Cardiac muscle cell (in vitro differentiated cells and primary cell): ENCODE measurements at places on chromosomes 3 and 15.
A peak's percentile ranks its signal among the peaks of the same experiment; 100 is the strongest.

DNA sequence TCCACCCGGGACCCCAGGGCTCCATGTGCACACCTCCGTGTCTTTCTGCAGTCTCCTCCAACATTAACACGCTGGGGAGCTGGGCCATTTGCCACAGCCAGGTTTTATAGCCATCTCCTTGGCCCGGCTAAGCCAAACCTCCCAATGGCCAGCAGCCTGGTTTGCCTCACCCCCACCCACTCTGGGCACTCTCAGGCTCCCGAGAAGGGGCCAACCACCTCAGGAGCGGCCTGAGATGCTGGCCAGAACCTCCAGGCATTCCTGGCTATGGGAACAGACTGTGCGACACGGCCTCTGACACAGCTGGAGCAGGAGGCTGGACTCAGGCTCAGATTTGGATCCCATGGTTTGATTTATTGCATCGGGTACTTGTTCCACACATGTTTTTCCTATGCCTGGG is 289.7 kb downstream of the RPLP1 start:
- no peak for DNase-seq

GRCh38 chr3:141094790-141095545 is 43.8 kb downstream of the SPSB4 start:
- DNase-seq, result no peak

DNA sequence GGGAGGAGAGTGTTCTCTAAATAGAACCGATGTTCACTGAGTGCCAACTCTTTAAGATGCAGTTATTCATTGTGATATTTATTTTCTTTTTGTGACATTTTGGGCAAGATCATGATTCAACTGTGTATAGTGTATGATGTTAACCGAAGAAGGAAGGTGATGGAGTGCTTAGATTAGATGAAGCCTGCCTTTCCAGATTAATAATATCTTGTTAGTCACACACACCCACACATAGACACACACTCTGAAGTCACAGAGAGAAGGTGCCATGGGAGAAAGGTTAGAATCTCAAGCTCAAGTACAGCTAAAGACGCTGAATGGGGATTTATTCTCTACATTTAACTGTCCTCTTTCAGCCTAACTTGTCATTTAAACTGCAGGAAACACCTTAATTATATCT is 77.0 kb downstream of the SLC9A9 start:
- no peak for DNase-seq

DNA sequence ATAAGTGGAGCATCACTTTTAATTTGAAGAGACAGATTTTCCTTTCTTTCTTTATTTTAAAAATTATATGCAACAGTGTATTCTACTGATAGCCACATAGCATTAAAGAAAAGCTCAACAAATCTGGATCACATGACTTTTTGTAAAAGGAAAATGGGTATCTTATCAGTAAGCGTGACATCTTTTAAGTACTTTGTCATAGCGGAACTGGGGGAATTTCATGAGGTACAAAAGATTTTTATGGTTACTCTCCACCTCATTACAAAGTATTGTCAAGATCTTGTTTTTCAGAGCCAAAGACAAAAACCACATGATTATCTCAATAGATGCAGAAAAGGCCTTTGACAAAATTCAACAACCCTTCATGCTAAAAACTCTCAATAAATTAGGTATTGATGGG is 219.6 kb upstream of the ZPLD1 start:
- DNase-seq, result no peak

DNA sequence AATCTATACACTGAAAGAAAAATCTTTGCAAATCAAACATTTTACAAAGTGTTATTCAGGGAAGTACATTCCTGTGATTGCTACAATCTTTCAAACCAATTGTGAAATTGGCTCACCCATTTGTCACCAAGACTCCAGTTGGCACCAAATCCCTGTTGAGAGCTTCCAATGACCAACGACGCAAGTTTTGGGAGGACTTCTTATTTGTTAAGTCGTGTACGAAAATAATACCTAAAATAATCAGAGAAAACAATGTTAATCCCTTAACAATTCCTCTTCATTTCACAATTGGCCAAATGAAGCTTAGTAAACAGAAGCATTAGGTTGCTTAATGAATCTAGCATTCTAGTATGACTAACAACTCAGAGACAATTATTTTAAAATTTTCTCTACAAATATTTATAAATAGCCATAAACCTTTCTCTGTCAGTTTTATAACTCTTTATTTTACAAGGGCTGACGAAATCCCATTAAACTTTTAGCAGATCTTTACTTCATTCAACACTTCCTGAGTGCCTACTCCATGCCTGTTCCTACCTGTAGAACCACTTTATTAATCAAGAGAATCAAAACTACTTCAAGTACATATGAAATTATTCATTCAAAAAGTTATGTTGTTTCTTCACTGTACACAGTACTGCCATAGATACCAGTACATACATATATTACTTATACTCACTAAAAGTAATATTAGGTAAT is 24.0 kb upstream of the HGD start:
- no peak for DNase-seq

- DNase-seq, result no peak
These were observed 98.2 kb downstream of the SRGAP3 start for GRCh38 chr3:9151240-9151639.

GRCh38 chr3:105499961-105500360 is 133.3 kb downstream of the ALCAM start:
- DNase-seq, result no peak

- no peak for DNase-seq
These were observed 4.8 kb downstream of the AQP9 start for GRCh38 chr15:58142827-58143461.

DNA sequence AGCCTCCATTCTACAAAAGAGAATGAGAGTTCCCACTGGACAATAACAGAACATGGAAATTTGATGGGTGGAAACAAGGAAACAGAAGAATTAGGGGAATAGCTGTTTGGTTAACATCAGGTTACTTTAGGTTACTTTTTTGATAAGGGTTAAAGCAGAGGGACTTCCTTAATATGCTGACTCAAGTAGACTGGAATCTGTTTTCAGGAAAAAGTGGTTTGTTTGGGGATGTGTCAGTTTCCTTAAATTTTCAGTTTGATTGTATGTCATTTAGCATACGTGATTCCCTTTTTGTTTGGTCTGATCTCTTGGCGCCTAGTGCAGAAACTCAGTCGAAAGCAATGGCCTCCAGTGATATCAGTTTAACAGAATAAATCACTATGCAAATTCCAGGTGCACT is 411.8 kb upstream of the GRM7 start:
- DNase-seq, result no peak

DNA sequence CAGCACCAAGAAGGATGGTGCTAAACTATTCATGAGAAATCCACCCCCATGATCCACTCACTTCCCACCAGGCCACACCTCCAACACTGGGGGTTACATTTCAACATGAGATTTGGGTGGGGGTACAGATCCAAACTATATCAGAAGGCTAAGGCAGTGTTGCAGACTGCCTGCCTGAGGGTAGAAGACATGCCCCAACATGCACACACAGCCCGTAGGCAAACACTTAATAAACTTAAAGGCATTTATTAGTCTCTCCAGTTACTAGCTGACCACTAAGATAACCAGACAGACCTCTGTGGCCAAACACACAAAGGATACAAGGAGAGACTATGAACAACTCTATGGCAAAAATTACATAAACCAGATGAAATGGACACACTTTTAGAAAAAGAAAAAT is 10.2 kb downstream of the FAM162A start:
- DNase-seq, result no peak

DNA sequence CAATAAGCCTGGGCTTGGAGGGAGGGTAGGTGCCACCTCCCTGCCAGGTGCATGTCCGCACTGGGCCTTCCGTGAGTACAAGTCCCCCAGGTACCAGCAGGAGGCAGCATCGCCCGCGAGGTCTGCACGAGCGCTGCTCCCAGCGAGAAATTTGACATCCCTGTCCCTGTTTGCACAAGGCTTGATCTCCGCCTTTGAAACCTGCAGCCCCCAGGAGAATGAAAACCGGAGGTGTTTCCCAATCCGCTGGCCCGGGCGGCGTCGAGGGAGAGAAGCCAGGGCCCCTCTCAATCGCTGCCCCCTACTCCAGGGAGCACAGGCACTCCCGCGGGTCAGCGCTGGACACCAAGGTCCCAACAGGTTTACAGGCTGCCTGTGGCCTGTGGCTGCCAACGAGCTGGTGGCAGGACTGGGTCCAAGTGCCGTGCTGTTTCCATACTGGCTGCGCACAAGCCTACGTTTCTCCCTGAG is 961 bp downstream of the HAPLN3 start:
- DNase-seq, result peak; percentile 58

DNA sequence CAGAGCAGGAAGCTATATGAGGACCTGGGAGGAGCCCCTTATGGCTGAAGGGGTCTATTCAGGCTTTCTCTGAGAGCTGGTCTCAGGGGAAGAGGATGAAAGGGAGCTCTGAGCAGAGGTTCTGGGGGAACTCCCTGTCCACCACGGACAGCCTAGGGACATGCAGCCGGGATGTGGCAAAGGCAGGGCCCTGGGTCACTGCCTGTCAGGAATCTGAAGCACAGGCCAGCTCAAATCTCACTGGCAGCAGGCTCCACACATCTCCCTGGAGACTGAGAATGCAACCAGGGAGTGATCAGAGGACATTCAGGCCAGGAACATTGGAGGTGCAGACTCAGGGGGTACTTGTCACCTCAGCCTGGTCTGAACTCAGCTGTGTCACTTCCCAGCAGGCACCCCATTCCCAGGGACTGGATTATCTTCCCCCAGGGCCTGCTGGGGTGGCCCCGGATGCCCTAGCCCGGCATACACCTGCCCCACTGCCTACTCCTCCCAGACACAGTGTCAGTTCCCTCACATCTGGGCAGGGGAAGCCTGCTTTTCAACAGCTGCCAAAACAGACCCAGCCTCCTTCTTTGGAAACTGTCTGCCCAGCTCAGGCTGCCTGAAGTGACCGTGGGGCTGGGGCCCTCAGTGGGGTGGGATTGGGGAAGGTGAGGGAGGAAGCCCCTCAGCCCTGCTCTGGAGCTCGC is 18.3 kb upstream of the SEMA3F start:
- no peak for DNase-seq
